ENCODE measurements at places on chromosomes 5 and 9.
A peak's percentile ranks its signal among the peaks of the same experiment; 100 is the strongest.

GRCh38 chr5:88948746-88949600 lies 66.0 kb upstream of the MEF2C start:
- ATAC-seq = no peak

DNA sequence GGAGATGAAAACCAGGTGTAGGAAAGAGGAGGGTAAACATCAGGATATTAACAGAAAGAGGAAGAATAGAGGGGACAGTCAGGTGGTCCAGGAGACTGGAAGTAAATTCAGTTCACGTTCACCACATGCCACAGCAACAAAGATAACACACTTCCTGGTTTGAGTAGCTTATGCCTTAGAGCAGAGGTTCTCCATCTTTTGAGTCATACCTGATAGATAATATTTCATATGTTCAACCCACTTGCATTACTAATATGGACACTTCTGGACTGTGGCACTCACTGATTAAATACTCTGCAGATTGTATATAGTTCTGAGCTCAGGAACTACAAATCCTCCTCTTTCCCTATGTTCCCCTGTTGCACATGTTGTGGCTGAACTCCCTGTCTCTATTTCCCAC lies 179.9 kb upstream of the NR3C1 start:
- no peak for ATAC-seq

GRCh38 chr9:130380920-130381469 lies 63.8 kb upstream of the ASS1 start:
- ATAC-seq = no peak

GRCh38 chr9:4371108-4371507 lies 71.2 kb upstream of the GLIS3 start:
- peak; percentile 13 for ATAC-seq

- no peak for ATAC-seq
Observed at GRCh38 chr9:135067096-135067710, 20.3 kb upstream of the OLFM1 start.

DNA sequence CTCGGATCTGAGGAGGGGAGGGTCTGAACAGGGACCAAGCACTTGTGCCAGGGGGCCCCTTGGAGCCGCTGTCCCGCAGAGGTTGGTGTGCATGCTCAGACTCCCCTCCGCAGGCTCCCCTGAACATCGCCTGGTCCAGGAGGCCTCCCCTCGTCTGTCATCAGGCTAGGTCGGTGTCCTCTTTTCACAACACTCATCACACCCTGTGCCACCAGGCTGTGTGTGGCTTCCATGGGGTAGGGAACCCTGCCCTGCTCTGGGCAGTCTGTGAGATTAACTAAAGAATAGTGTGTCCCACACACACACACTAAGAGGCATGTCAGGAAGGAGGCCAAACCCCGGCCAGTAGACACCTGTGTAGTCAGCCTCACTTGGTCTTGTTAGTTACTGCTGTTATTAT lies 119.3 kb downstream of the C5orf15 start:
- no peak for ATAC-seq

DNA sequence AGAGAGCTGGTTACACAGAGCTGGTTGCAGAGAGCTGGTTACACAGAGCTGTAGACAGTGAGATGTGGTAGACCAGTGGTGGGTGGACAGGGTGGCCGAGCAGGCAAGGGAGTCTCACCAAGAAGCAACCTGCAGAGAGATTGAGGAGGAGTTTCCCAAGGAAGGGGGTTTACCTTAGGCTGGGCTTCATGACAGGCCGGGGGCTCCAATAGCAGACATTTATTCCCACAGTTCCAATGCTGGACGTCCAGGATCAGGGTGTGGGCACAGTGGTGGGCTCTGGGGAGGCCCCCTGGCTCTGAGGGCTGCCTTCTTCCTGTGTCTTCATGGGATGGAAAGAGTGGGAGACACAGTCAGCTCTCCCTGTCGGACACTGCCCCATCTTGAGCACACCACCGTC lies 386.9 kb upstream of the IRX4 start:
- no peak for ATAC-seq

DNA sequence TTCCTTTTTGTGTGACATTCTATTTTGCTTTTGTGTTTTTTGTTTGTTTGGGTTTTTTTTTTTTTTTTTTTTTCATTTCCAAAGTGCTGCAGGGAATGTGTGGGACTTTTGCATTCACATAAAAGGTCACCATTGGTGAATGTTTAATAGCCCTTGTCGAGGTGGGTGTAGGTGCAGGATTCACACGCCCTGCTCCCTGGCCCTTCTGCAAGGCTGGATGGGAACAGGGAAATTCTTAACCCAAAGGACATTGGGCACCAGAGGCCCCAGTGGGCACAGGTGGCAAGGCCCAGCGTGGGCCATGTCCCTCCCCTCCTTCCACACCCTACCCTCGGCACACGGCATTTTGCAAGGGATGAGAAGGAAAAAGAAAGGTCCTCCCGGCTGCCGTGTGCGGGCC lies 50.4 kb upstream of the NOTCH1 start:
- no peak for ATAC-seq

GRCh38 chr9:18668944-18669343 lies 195.0 kb downstream of the ADAMTSL1 start:
- no peak for ATAC-seq

- no peak for ATAC-seq
Observed at GRCh38 chr9:130638284-130639123, 25.9 kb upstream of the PRDM12 start.

- no peak for ATAC-seq
Observed at GRCh38 chr5:96885518-96886338, 9.4 kb downstream of the ERAP2 start.

DNA sequence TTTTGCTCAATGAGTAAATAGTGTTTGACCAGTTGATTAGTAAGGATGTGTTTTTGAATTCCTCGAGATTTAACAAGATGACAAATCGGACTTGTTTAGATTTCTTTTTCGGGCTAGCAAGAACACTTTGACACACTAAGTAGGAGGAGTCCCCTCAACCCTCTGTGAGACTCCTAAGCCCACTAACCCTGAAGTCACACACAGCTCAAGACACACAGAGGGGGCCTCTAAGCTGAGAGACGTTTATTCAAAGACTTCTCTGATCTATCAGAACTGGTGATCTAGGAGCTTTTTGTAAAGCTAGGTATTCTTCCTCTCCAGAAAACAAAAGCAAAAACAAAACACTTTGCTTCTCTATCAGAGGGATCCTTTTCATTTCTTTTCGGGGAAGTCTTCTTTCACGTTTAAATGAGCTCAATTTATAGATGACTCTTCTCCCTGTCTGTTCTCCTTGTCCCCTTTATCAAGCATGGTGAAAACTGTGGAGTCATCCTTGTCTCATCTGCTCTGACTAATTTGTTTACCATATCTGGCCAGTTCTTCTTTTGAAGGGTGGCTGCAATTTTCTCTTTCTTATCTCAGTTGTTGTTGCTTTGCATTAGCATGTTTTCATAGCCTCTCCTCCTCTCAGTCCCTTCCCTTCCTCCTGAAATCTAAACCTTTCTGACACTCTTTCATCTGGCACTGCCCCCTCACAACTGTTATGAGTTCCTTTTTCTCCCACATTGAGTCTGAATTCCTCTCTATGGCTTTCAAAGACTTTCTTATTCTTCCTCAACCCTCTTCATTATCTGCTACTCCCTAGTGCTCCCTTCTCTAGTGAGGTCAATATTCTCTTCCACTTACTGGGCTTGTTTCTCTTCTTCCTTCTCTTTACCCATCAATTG lies 68.5 kb upstream of the RAI14 start:
- no peak for ATAC-seq

Data from gastroesophageal sphincter (tissue), 4 donors.